ENCODE measurements at places on chromosomes 16 and 17.
A peak's percentile ranks its signal among the peaks of the same experiment; 100 is the strongest.

DNA sequence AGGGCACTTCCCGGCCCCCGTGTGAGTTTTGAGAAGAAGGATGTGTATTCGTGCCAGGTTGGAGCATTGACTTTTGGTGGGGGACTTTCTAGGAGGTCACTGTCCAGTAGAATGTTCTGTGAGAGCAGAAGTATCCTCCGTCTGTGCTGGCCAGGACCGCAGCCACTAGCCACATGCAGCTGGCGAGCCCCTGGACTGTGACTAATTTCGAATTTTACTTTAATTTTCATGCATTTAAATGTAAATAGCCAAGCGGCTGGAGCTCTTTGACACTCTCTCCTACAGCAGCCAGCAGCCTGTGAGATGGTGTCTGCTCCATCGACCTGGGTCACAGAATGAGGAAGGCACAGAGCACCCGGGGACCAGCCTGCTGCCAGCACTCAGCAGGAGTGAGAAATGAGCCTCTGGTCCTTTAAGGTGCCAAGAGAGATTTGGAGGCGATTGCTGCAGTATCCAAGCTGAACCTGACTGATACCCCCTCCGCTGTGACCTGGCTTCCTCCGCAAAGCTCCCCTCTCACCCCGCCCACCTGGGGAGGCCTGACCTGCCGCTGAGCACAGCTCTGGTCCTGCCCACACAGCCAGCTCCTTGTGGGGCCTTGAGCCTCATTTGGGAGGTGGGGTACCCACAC, 7.8 kb downstream of the ATP2A3 start:
- no peak for DNase-seq

- DNase-seq, result no peak
Observed at GRCh38 chr16:29738514-29738913, 7.3 kb downstream of the C16orf54 start.

DNA sequence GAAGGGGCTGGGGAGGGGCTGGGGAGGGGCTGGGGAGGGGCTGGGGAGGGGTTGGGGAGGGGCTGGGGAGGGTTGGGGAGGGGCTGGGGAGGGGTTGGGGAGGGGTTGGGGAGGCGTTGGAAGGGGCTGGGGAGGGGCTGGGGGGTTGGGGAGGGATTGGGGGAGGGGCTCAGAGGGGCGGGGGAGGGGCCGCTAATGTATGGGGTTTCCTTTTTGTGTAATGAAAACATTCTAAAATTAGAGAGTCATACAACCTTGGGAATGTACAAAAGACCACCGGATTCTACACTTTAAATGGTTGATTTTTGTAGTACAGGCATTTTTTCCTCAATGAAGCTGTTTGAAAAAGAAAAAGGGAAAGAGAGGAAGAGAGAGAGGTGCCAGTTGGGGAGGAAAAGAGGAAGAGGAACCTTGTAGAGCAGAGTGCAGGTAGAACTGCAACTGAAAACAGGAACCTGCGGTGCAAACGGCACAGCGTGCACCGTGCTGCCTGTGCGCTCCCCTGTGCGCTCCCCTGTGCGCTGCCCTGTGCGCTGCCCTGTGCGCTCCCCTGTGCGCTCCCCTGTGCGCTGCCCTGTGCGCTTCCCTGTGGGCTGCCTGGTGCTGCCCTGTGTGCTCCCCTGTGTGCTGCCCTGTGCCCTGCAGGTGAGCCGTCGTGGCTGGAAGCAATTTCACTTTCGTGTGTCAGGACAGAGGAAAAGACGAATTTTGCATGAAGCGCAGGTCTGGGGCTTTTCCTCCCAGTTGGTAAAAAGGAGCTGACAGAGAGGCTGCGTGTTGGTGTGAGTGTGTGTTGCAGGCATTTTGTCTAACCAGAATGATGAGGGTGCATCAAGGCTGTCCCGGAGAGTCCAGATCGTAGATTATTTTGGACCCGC, 40.8 kb downstream of the METRNL start:
- DNase-seq, result no peak

GRCh38 chr16:3304370-3304769, 860 bp downstream of the TIGD7 start:
- no peak for DNase-seq

DNA sequence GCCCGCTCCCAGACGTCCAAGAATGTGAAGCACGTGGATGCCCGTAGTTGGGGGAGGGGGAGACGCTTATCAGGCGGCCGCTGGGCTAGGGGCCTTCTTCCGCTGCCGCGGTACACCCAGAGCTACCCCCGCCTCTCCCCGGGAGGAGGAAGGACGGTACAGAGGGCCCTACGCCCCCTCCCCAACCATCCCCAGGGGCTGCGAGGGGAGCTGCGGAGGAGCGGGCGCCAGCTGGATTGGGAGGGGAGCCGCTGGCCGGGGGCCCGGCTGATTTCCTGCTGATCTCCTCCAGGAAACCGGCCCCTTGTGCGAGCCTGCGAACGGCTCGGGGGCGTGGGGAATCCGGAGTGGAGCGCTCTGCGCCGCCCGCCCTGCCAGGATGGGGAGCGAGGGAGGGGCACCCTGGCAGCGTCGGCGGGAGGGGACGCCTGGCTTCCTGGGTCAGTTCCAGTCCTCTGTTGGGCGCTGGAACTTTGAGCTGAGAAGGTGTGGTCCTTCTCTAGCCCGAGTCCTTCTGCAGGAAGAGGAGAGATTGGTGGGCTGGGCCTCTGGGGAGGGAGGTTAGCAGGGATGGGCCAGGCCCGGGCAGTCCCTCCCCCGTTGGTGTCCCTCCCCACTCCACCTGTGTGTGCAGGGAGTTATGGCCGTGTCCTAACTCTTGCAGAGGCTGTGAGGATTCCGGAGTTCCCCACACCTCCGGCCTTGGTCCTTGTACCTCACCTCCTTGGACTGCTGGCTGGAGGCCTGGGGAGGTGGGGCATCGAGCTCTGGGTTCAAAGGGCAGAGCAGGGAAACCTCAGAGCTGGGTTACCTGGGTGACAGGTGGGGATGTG, 19.2 kb downstream of the GJD3 start:
- DNase-seq, result peak; percentile 72

DNA sequence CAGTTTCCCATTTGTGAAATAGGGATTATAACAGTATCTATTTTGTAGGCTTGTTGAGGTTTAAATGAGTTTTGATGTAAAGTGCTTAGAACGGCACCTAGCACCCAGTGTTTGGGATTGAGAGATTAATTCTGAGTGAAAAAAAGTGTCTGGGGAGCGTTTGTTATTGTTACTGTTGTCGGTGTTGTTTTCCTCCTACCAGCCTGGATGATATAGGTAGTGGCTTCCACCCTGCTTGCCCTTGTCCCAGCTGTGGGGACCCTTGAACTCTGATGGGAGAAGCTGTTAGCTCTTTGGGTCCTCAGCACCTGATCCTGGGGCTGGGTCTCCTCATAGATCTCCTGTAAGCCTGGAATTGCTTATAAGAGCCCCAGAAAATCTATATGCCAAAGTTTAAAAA, 4.9 kb downstream of the FMNL1 start:
- DNase-seq, result no peak

GRCh38 chr17:72472106-72472505, 351.3 kb downstream of the SOX9 start:
- DNase-seq, result no peak

- DNase-seq, result no peak
Observed at GRCh38 chr16:82317411-82318167, 147.6 kb upstream of the MPHOSPH6 start.

Measured in endothelial cell (in vitro differentiated cells).